ENCODE measurements at places on chromosomes 13 and 19. TPM values are rescaled to one million over a fixed set of nuclear protein-coding genes. Genes with fewer than 3 reads are reported as not detected.

The DLEU7 gene
- not detected for total RNA-seq

DNA sequence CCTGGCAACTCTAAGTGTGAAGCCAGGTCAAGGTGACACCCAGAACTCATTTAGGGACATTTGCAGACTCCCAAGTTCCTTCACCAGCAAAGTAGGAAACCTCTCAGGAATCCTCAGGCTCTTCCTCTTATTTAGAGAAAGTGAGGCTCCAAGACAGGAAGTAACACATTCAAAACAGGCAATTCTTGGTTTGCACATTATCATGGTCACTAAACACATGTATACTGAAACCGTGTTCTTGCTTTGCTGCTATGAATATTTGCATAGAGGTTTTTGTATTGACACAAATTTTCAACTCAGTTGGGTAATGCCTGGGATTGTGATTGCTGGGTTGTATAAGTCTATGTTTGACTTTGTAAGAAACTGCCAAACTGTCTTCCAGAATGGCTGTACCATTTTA lies 13.2 kb upstream of the URI1 start:
- no peaks in the 10 kb centered on the region for H3K36me3 ChIP-seq
- no peak overlapping the region for H3K4me3 ChIP-seq
- H3K4me1 ChIP-seq = peaks cover 3% of the 10 kb centered on the region
- peaks cover 3% of the 10 kb centered on the region for H3K27me3 ChIP-seq
- H3K27ac ChIP-seq = no peak overlapping the region
- DNase-seq = no peak

GRCh38 chr13:60210510-60211330 lies 47.0 kb upstream of the DIAPH3 start:
- H3K4me3 ChIP-seq = no peak overlapping the region
- H3K4me1 ChIP-seq = no peaks in the 10 kb centered on the region
- DNase-seq = no peak
- no peaks in the 10 kb centered on the region for H3K36me3 ChIP-seq
- H3K27ac ChIP-seq = no peak overlapping the region
- no peaks in the 10 kb centered on the region for H3K27me3 ChIP-seq

- DNase-seq = no peak
- H3K27me3 ChIP-seq = peaks cover 68% of the 10 kb centered on the region
- no peaks in the 10 kb centered on the region for H3K36me3 ChIP-seq
These were observed 14.9 kb downstream of the ZIC5 start for GRCh38 chr13:99956473-99957349.

DNA sequence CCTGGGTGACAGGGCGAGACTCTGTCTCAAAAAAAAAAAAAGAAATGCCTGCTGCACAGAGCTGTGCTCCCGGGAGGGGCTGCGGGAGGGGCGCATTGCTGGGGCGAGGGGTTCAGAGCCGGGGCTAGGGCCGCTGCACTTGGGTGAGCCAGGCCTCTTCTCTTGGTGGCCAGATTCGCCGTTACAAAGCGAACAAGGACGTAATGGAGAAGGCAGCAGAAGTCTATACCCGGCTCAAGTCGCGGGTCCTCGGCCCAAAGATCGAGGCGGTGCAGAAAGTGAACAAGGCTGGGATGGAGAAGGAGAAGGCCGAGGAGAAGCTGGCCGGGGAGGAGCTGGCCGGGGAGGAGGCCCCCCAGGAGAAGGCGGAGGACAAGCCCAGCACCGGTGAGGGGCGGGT lies 19.0 kb downstream of the PLIN4 start:
- no peak overlapping the region for H3K4me3 ChIP-seq
- H3K36me3 ChIP-seq = peaks cover 49% of the 10 kb centered on the region
- H3K4me1 ChIP-seq = no peaks in the 10 kb centered on the region
- no peak overlapping the region for H3K27ac ChIP-seq
- no peaks in the 10 kb centered on the region for H3K27me3 ChIP-seq

DNA sequence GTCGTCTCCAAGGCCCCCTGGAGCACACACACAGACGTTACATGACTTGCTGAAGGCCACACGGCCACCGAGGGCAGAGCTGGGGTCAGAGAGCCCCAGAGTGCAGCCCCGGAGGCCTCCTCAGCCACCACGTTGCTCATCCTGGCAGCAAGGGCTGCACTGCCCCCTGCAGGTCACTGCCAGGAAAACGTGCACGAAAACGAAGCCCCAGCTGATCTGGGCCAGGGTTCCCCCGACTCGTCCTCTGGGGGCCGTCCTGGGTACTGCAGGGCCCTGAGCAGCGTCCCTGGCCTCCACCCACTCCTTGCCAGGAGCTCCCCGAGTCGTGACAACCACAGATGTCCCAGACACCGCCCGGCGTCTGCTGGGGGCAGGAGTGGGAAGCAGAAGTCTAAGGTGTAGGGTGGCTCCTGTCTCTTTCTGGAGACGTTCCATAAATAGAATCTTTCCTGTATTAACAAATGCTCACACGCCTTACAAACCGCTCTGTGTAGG lies 3.4 kb downstream of the TPGS1 start:
- H3K4me1 ChIP-seq = peaks cover 43% of the 10 kb centered on the region
- H3K27me3 ChIP-seq = no peaks in the 10 kb centered on the region
- H3K27ac ChIP-seq = peak overlapping the region; percentile 84
- DNase-seq = peak; percentile 83

GRCh38 chr13:23268441-23268840 lies 87.7 kb downstream of the SGCG start:
- peaks cover 4% of the 10 kb centered on the region for H3K4me1 ChIP-seq
- H3K4me3 ChIP-seq = no peak overlapping the region
- no peak for DNase-seq
- H3K27ac ChIP-seq = no peak overlapping the region

GRCh38 chr13:51440381-51440780 lies 12.5 kb downstream of the INTS6 start:
- H3K27ac ChIP-seq = no peak overlapping the region
- peaks cover 4% of the 10 kb centered on the region for H3K36me3 ChIP-seq
- no peaks in the 10 kb centered on the region for H3K4me1 ChIP-seq
- DNase-seq = no peak
- no peak overlapping the region for H3K4me3 ChIP-seq

DNA sequence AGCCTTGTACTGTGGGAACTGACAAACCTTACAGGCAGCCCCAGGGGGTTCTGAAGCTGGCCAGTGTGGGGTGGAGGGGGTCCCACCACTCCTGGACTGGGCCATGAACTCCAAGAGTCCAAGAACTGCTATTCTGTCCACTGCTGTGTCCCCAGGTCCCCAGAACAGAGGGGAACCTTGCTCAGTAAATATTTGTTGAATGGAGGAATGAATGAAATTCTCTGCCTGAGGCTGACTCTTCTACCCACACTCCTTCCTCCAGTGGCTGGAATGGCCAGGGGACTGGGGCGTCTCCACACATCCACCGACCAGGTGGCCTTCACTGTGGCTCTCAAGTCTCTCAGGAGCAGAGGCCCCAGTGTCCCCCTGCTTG lies 11.6 kb downstream of the WIZ start:
- H3K4me3 ChIP-seq = no peak overlapping the region
- H3K4me1 ChIP-seq = peaks cover 6% of the 10 kb centered on the region
- H3K36me3 ChIP-seq = peaks cover under 1% of the 10 kb centered on the region
- H3K27me3 ChIP-seq = no peaks in the 10 kb centered on the region

DNA sequence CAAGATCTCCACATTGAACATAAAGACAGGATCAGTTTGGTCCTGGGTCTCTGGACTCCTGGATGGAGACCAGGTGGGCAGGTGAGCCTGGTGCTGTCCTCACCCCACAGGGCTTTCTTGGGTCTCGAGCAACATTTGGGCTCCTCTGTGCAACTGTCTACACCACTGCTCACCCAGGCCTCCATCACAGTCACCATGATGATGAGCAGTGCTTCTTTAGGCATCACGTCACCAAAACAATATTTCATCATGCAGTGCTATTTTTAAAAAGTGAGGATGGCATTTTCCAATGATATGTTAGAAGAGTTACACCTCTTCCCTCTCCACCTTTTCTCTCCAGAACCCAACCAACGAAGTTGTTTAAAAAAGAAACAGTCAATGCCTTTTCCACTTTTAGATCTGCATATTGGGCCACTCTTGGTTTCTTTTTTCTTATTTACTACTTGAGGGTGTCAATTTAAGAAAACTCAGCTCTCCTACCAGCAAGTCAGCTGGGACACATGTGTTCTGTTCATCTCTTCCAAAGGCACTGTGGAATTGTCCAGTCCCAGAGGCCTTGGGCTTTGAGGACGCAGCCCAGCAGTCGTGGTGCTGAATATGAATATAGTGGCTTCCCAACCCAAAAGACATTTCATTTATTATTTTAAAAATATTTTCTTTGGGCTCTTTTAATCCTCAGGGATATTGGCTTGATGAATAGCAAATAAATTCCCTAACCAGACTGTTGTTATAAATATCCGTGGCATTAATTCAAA lies 405.7 kb downstream of the KCNRG start:
- H3K36me3 ChIP-seq = no peaks in the 10 kb centered on the region
- H3K4me3 ChIP-seq = no peak overlapping the region
- H3K27me3 ChIP-seq = no peaks in the 10 kb centered on the region
- H3K27ac ChIP-seq = no peak overlapping the region

- H3K4me1 ChIP-seq = no peaks in the 10 kb centered on the region
- no peaks in the 10 kb centered on the region for H3K36me3 ChIP-seq
- H3K4me3 ChIP-seq = no peak overlapping the region
- no peak overlapping the region for H3K27ac ChIP-seq
- no peak for DNase-seq
- H3K27me3 ChIP-seq = no peaks in the 10 kb centered on the region
These were observed 87.5 kb downstream of the TSHZ3 start for GRCh38 chr19:31261603-31262212.

GRCh38 chr13:110965038-110965754 lies 50.3 kb upstream of the ANKRD10 start:
- H3K4me1 ChIP-seq = peaks cover 6% of the 10 kb centered on the region
- peaks cover 8% of the 10 kb centered on the region for H3K27me3 ChIP-seq
- H3K27ac ChIP-seq = peak overlapping the region; percentile 30
- H3K4me3 ChIP-seq = no peak overlapping the region
